Spleen (tissue), 13 donors: ENCODE measurements at places on chromosomes 11 and 22. TPM values are rescaled to one million over a fixed set of nuclear protein-coding genes. Genes with fewer than 3 reads are reported as not detected.

DNA sequence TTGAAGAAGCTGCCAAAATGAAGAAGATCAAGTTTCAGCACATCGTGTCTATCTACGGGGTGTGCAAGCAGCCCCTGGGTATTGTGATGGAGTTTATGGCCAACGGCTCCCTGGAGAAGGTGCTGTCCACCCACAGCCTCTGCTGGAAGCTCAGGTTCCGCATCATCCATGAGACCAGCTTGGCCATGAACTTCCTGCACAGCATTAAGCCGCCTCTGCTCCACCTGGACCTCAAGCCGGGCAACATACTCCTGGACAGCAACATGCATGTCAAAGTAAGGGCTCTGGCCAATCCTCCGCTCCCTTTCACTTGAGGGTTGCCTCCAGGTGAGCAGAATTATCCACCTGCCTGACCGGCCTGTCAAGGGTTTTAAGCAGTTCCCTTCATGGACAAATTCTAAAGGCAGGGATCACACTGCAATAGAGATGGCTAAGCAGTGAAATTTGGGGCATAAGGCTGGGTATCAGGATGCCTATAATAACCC, 6.0 kb downstream of the ANKK1 start:
- DNase-seq, result peak; percentile 36
- no peaks in the 10 kb centered on the region for H3K36me3 ChIP-seq
- H3K4me1 ChIP-seq, result no peaks in the 10 kb centered on the region
- no peak overlapping the region for H3K4me3 ChIP-seq
- H3K27me3 ChIP-seq, result peaks cover 15% of the 10 kb centered on the region

DNA sequence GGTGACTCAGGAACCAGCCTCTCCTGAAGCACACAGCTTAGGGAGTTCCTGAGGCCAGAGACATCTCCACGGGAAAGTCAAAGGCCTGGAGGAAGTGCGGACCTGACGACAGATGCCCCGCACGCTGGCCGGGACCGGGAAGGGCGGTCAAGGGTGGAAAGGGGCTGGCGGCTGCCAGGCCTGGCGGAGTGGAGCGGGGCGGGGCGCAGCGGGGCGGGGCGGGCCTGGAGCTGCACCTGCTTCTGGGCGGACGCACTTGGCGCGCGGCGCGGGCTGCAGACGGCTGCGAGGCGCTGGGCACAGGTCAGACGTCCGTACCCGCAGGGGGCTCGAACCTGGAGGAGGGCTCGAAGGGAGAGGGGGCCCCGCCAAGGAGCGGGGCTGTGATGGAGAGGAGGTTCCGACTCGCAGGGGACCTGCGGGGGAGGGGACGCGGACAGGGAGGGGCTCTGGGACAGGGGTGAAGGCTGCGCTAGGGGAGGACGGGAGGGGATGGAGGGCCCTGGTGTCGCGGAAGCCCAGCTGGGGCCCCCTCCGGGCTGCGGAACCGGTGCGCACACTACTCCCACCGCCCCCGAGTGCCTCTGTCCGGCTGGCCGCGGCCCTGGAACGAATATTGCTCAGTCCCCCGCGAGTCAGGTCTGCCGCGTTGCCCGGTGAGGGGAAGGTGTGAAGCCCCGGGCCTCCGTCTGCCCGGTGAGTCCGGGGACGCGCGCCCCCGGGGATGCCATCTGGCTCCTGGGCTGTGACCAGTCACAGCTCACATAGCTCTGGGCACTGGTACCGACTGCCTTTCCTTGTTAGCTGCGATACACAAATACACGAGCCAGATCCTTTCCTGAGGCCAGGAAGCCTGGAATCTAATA, at the start of gene TMEM45B:
TSS of gene TMEM45B (plus strand) at position 253 of the 866 bp plus-strand sequence. CDS start 36,635 bp downstream, outside the sequence.
- H3K27ac ChIP-seq, result peak within 1 kb of the TSS; percentile 64
- peaks cover 9% of the 10 kb centered on the region for H3K4me1 ChIP-seq
- H3K36me3 ChIP-seq, result no peaks in the 10 kb centered on the region
- peak within 1 kb of the TSS; percentile 28 for H3K4me3 ChIP-seq

DNA sequence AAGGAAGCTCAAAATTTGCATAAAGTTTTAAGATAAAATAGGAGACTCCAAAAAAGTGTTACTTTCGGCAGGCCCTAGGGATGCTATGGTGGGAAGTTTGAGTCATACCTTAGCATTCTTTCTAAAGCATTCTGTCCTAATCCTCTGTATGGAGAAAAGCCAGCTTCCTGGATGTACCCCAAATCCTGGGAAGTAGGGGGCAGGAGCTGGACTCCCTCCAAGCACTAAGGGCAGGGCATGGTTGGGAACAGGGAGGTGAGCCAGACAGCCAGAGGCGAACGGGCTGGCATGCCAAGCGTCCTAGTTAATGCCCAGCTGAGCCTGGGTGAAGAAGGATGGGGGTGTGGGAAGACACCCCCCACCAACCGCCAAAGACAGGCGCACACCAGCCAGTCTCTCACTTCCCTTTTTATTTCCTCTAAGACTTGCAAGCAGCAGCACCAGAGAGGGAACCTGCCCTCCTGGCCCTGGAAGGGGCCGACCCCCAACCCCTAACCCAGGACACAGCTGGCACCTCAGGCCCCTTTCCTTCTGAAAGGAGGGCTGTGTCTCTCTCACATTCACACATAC, 23.9 kb downstream of the RTN4RL2 start:
- H3K36me3 ChIP-seq, result no peaks in the 10 kb centered on the region
- H3K27ac ChIP-seq, result no peak overlapping the region
- peak; percentile 86 for DNase-seq
- H3K27me3 ChIP-seq, result peaks cover 16% of the 10 kb centered on the region
- peaks cover 42% of the 10 kb centered on the region for H3K4me1 ChIP-seq
- H3K4me3 ChIP-seq, result no peak overlapping the region

DNA sequence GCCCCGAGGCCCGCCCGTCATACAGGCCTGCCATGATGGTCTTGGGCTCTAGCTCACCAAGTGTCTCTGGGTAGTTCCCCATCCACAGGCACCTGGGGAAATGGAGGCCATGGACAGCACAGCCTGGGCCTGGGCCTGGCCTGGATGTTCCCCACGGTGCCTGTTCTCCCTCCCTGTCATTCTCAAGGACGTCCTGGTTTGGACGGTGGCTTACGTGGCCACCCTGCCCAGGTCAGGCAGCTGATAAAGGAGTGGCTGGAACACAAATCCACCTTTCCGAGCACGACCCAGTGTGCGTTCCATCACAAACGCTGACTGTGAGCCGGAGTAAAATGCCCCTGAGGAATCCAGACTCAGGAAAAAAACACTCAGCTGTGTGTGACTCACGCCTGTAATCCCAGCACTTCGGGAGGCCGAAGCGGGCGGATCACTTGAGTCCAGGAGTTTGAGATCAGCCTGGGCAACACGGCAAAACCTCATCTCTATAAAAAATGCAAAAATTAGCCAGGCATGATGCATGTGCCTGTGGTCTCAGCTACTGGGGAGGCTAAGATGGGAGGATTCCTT, 41.2 kb upstream of the TESMIN start:
- no peak overlapping the region for H3K27ac ChIP-seq
- H3K4me3 ChIP-seq, result no peak overlapping the region
- no peak for DNase-seq
- H3K4me1 ChIP-seq, result no peaks in the 10 kb centered on the region

Gene SLC5A4
- total RNA-seq, result 0.41 TPM

- H3K27ac ChIP-seq, result no peak overlapping the region
- no peak for DNase-seq
- H3K36me3 ChIP-seq, result no peaks in the 10 kb centered on the region
Measured at GRCh38 chr11:66950112-66950535, 8.1 kb downstream of the PC start.

DNA sequence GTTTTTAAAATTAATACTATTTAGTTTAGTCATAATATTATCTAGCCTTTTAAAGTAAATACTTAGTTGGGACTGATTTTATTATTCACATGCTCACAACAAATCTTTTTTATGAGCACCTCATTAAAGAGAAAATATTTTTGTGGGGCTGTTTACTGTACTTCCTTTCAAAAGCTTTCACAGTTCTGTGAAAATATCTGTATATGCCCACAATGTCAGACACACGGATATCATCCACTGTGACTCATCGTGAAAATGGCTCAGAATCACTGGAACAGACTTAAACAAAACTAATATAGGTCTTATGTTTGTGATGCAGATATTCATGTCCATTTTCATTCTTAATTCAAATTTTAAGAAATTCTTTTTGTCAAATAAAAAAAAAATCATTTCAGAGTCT, 305.2 kb downstream of the RAB38 start:
- DNase-seq, result no peak
- H3K4me3 ChIP-seq, result no peak overlapping the region
- no peaks in the 10 kb centered on the region for H3K27me3 ChIP-seq

Gene ZNF408
- 9.2 TPM for total RNA-seq

GRCh38 chr11:107017433-107018218, 650 bp downstream of the GUCY1A2 start:
- H3K27me3 ChIP-seq, result peaks cover 55% of the 10 kb centered on the region
- peaks cover 24% of the 10 kb centered on the region for H3K4me1 ChIP-seq
- peak overlapping the region; percentile 30 for H3K4me3 ChIP-seq
- peak; percentile 78 for DNase-seq

Gene H19
- total RNA-seq, result 21.0 TPM

Gene BRSK2
- 0.74 TPM for total RNA-seq

Gene SLC22A6
- not detected for total RNA-seq

Gene SLC22A9
- total RNA-seq, result not detected

GRCh38 chr11:104588970-104589369, 309.3 kb downstream of the CASP12 start:
- H3K27me3 ChIP-seq, result no peaks in the 10 kb centered on the region
- no peak overlapping the region for H3K4me3 ChIP-seq
- no peak for DNase-seq
- no peaks in the 10 kb centered on the region for H3K4me1 ChIP-seq
- no peaks in the 10 kb centered on the region for H3K36me3 ChIP-seq

GRCh38 chr22:18148293-18148965, 1.5 kb upstream of the USP18 start:
- DNase-seq, result no peak
- peaks cover 42% of the 10 kb centered on the region for H3K4me1 ChIP-seq
- H3K27ac ChIP-seq, result no peak overlapping the region
- no peaks in the 10 kb centered on the region for H3K36me3 ChIP-seq
- no peak overlapping the region for H3K4me3 ChIP-seq

Gene IRAG1
- total RNA-seq, result 9.4 TPM

Gene IFT27
- 31.7 TPM for total RNA-seq

- H3K4me3 ChIP-seq, result peak overlapping the region; percentile 82
- DNase-seq, result peak; percentile 79
- H3K4me1 ChIP-seq, result peaks cover 69% of the 10 kb centered on the region
- H3K27me3 ChIP-seq, result no peaks in the 10 kb centered on the region
- H3K36me3 ChIP-seq, result no peaks in the 10 kb centered on the region
Measured at GRCh38 chr22:50473088-50473487, 1.7 kb downstream of the SBF1 start.

DNA sequence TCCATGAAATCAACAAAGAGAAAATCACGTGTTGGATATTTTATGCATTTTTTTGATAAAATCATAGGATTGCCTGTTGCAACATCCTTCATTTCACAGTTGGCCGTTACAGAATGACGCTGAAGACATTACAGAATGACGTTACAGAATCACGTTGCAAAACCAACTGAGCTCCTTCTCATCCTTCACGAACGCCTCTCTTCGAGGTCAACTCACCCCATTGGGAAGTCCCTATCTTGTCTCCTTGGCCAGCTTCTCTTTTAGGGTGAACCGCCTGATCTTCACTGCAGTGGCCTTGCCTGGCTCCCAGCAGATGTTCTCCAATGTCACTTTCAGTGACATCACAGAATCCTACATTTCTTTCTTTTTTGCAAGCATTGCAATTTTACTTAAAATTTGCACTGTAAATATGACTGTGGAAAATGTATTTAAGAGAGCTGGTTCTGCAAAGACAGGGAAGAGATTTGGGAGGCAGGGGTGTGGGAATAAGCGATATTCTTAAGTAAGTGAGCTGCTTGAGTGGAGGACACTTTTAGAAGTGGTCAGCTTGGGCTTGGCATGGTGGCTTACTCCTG, 5.1 kb downstream of the KRTAP5-7 start:
- H3K4me3 ChIP-seq, result no peak overlapping the region
- H3K27ac ChIP-seq, result no peak overlapping the region

- peaks cover 26% of the 10 kb centered on the region for H3K4me1 ChIP-seq
- no peaks in the 10 kb centered on the region for H3K36me3 ChIP-seq
- no peak overlapping the region for H3K4me3 ChIP-seq
- peak overlapping the region; percentile 93 for H3K27ac ChIP-seq
Measured at GRCh38 chr22:41917903-41918791, 3.3 kb upstream of the SHISA8 start.

DNA sequence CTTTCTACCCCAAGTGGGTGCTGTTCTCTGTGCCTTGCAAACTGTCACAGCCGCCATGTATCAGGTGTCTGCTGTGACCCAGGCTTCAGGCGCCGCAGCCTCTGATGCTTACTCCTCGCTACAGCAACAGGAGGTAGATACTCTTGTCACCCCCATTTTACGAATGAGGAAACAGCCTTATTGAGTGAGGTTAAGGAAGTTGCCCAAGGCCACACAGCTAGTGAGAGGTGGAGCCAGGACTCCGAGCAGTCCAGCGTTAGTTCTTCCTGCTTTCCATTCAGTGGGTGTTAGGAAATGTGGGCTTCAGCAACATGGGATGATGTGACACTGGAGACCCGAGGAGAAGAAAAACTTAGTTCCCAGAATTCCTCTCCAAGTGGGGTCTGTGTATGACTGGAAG, 14.3 kb downstream of the RNF215 start:
- no peak overlapping the region for H3K4me3 ChIP-seq
- H3K27ac ChIP-seq, result peak overlapping the region; percentile 71
- no peaks in the 10 kb centered on the region for H3K4me1 ChIP-seq
- H3K36me3 ChIP-seq, result peaks cover 8% of the 10 kb centered on the region
- no peaks in the 10 kb centered on the region for H3K27me3 ChIP-seq

GRCh38 chr11:69863544-69864200, 44.5 kb upstream of the FGF3 start:
- H3K27me3 ChIP-seq, result no peaks in the 10 kb centered on the region
- no peak overlapping the region for H3K4me3 ChIP-seq
- no peaks in the 10 kb centered on the region for H3K4me1 ChIP-seq
- H3K36me3 ChIP-seq, result no peaks in the 10 kb centered on the region
- H3K27ac ChIP-seq, result no peak overlapping the region

Gene CD248
- total RNA-seq, result 6.5 TPM

DNA sequence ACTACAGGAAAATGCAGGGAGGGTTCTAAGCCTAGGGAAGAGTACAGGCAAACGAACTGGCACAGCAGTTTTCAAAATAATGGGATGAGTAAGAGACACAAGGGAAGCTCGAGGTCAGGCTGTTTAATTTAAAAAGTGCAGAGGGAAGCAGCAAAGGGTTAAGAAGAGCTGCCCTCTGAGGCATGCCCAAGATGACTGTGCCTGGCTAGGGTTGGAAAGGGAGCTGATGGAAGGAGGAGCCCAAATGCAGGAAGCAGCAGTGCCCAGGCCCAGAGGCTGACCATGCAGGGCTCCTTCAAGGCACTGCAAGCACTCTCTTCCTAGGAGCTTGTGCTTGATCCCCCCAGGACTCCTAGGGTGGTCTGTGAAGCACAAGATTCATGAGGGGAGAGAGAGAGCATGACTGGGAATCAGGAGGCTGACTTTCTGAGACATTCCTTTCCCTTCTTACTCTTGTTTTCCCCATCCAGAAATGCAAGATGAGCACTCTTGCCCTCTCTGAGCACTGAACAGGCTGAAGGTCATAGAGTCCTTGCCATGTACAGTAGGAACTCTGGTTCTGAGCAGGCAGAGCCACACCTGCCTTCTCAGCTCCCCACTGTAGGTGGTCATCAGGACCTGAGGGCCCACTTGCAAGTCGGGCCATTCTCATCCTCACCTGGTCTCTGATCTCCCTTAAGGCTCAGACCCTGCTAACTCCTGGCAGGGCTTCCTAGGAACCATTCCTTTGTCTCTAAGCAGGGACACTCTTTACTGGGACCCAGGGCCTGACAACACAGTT, 46.7 kb upstream of the DRD2 start:
- no peaks in the 10 kb centered on the region for H3K4me1 ChIP-seq
- DNase-seq, result no peak
- H3K27me3 ChIP-seq, result no peaks in the 10 kb centered on the region
- no peak overlapping the region for H3K27ac ChIP-seq

Gene NLRP14
- 0.18 TPM for total RNA-seq
